Stimulated activated CD8-positive, alpha-beta memory T cell treated with anti-CD3 and anti-CD28 coated beads, Interleukin-15, amount 100 ng/mL, for 24 hours (primary cell): ENCODE measurements at places on chromosomes 6 and 20.

- DNase-seq = no peak
Observed at GRCh38 chr20:36700438-36700837, 45.5 kb downstream of the NDRG3 start.

GRCh38 chr6:45880159-45880558 is 135.5 kb downstream of the CLIC5 start:
- no peak for DNase-seq

- no peak for DNase-seq
Observed at GRCh38 chr20:58213121-58213520, 15.3 kb downstream of the ANKRD60 start.

GRCh38 chr20:62830251-62830650 is 13.4 kb downstream of the COL9A3 start:
- no peak for DNase-seq
